Activated CD8-positive, alpha-beta T cell treated with anti-CD3 and anti-CD28 coated beads for 36 hours (primary cell): ENCODE measurements at places on chromosomes 7 and 10. TPM values are rescaled to one million over a fixed set of nuclear protein-coding genes. Genes with fewer than 3 reads are reported as not detected.

DNA sequence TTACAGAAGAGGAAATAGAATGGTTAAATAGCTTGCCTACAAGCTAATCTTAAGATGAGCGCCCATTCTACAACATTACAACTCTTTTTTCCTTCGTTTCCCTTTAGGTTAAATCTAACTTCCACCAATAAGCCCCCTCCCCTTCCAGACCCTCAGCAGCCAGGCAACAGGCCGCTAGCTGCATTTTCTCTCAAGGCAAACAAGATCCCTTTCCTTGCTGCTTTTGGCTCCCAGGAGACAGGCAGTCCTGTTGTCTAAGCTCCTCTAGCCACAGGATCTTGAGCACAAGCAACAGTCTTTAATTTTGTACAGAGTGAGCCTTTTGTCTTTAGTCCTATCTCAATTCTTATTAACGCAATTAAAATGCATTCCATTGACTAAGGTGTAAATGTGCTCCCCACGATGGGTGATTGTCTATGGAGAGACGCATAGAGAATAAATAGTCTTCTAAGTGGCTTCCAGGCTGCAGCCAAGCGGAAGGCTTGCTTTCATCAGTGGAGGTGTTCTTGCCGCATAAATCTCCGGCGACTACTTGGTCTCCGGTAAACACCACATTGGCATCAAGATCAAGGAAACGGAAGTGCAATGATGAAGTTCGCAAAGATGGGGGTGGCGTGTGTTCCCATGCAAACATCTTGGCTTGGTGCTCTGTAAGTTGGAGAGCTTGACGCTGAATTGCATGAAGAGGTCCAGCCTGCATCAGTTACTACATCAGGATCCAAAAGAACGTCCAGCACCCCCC, 181.9 kb upstream of the LYZL2 start:
- no peak overlapping the region for H3K4me3 ChIP-seq
- H3K36me3 ChIP-seq, result no peaks in the 10 kb centered on the region
- DNase-seq, result no peak
- H3K27me3 ChIP-seq, result no peaks in the 10 kb centered on the region

DNA sequence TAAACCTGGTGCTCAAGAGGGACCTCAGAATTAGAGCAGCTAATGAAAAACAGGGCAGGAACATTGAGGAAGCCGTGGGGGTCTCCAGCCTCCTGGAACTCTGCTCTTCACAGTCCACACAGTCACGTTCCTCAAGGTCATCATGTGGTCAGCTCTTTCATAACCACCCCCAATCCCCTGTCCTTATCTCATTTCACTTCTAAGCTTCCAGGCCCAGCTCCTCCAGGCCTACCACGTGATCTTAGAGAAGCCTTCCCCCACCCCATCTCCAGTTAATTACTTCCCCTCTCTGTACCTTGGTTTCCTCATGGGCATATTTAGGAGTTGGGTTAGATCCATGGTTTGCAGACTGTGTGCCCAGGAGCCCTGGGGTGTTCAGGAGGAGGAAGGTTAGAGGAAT, 106.4 kb upstream of the TCF7L2 start:
- no peak overlapping the region for H3K27ac ChIP-seq
- H3K36me3 ChIP-seq, result peaks cover 21% of the 10 kb centered on the region
- no peak overlapping the region for H3K4me3 ChIP-seq
- DNase-seq, result no peak
- no peaks in the 10 kb centered on the region for H3K4me1 ChIP-seq
- no peaks in the 10 kb centered on the region for H3K27me3 ChIP-seq

DNA sequence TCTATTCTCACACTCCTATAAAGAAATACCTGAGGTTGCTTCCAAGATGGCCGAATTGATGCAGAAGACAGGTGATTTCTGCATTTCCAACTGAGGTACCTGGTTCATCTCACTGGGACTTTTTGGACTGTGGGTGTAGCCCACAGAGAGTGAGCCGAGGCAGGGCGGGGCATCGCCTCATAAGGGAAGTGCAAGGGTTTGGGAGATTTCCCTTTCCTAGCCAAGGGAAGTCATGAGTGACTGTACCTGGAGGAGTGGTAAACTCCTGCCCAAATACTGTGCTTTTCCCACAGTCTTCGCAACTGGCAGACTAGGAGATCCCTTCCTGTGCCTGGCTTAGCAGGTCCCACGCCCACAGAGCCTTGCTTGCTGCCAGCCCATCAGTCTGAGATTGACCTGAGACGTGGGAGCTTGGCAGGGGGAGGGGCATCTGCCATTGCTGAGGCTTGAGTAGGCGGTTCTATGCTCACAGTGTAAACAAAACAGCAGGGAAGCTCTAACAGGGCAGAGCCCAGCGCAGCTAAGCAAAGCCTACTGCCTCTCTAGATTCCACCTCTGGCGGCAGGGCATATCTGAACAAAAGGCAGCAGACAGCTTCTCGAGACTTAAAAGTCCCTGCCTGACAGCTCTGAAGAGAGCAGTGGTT, 152.2 kb downstream of the ARL4A start:
- H3K4me3 ChIP-seq, result no peak overlapping the region
- H3K4me1 ChIP-seq, result no peaks in the 10 kb centered on the region
- no peak for DNase-seq
- no peaks in the 10 kb centered on the region for H3K36me3 ChIP-seq
- peaks cover 4% of the 10 kb centered on the region for H3K27me3 ChIP-seq

DNA sequence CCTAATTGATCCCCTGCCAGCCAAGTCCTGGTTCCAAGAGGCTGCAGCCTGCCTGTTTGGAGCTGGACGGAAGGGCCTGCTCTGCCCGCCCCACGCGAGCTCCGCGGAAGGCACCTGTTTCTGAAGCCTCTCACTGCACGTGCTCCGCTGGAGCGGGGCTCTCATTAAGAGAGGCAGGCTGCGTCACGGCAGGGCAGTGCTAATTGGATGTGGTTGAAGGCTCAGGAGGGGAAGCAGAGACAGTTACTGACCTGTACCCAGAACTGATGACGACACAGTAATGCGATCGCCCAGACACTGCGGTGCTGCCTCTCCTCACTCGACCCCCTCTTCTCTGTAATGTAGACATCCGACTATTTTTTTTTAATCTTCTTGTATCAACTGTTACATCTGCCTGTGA, 411.1 kb upstream of the MGMT start:
- no peak overlapping the region for H3K4me3 ChIP-seq
- no peaks in the 10 kb centered on the region for H3K27me3 ChIP-seq
- peaks cover 24% of the 10 kb centered on the region for H3K4me1 ChIP-seq
- no peak for DNase-seq
- H3K27ac ChIP-seq, result no peak overlapping the region

DNA sequence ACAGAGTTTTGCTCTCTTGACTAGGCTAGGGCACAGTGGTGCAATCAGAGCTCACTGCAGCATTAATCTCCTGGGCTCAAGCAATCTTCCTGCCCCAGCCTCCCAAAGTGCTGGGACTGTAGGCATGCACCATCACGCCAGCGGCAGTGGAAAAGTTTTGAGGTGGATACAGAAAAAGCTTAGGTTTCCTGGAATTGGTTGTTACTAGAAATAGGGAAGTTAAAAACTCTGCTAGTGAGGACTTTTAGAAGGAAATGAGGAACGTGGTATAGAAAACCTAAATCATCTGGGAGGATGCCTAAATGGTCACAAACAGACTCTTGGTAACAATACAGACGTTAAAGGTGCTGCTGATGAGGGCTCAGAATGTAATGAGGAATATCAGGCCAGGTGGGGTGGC, 10.9 kb upstream of the SNX8 start:
- no peak for DNase-seq
- no peak overlapping the region for H3K27ac ChIP-seq
- no peak overlapping the region for H3K4me3 ChIP-seq
- no peaks in the 10 kb centered on the region for H3K36me3 ChIP-seq
- H3K4me1 ChIP-seq, result peaks cover 4% of the 10 kb centered on the region

- no peak overlapping the region for H3K4me3 ChIP-seq
- H3K27ac ChIP-seq, result no peak overlapping the region
- no peaks in the 10 kb centered on the region for H3K27me3 ChIP-seq
- H3K36me3 ChIP-seq, result peaks cover 3% of the 10 kb centered on the region
- no peaks in the 10 kb centered on the region for H3K4me1 ChIP-seq
These were observed 152.0 kb upstream of the LRGUK start for GRCh38 chr7:133975130-133975529.

DNA sequence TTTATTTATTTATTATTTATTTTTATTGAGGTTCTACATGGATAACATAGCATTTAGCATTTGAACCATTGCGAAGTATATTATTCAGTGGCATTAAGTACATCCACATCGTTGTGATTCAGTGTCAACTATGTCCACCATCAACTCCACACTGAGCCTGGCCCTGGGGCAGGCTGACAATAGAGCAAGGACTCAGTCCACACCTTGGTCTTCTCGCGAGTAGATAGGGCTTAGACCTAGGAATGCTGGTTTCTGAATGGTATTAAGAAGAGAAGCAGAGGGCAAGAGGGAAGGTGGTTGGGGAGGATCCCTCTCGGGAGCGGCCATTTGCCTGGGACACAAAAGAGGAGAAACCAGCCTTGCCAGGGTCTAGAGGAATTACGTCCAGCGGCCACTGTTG, 599.2 kb upstream of the MGMT start:
- H3K36me3 ChIP-seq, result no peaks in the 10 kb centered on the region
- no peaks in the 10 kb centered on the region for H3K4me1 ChIP-seq
- no peaks in the 10 kb centered on the region for H3K27me3 ChIP-seq
- no peak overlapping the region for H3K27ac ChIP-seq

DNA sequence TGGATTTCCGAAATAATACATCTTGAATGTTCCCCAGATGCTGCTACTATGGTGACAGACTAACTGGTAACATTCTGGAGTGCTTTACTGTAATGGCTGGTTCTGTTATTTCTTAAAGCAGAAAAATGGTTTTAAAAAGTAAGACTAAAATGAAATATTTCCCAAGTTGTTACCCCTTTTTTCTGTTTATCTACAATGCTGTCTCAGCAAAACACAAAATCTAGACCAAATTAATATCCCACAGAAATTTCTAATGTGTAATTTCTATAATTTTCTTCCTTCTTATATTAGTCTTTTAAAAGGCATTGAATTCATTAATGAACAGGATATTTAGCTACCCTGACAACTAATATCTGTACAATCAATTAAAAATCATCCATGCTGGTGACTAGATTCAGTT, 19.1 kb upstream of the MTERF1 start:
- no peak overlapping the region for H3K4me3 ChIP-seq
- H3K27ac ChIP-seq, result no peak overlapping the region
- no peaks in the 10 kb centered on the region for H3K36me3 ChIP-seq
- no peak for DNase-seq
- H3K27me3 ChIP-seq, result peaks cover 3% of the 10 kb centered on the region

DNA sequence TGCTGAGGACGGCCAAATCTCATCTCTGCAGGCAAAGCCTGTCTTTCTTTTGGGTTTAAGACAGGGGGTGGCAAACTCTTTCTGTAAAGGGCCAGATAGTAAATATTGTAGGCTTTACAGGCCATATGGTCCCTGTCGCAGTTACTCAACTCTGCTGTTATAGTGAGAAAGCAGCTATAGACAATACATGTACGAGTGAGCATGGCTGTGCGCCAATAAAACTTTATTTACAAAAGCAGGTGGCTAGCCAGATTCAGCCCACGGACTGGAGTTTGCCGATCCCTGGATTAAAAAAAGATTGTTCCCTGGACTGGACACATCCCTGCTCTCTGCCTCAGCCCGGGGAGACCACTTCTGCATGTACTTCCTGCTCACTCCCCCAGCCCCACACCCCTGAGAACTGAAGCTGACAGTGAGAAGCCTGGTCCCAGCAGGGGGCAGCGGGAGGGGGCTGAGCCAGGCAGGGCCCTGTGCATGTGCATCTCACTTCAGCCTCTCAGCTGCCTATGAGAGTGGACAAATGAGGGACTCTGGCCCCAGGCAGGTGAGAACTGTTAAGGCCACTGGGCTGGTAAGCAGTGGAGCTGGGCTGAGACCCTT, 392.4 kb downstream of the PLXNA4 start:
- no peaks in the 10 kb centered on the region for H3K27me3 ChIP-seq
- no peaks in the 10 kb centered on the region for H3K4me1 ChIP-seq
- no peak for DNase-seq
- no peak overlapping the region for H3K4me3 ChIP-seq

DNA sequence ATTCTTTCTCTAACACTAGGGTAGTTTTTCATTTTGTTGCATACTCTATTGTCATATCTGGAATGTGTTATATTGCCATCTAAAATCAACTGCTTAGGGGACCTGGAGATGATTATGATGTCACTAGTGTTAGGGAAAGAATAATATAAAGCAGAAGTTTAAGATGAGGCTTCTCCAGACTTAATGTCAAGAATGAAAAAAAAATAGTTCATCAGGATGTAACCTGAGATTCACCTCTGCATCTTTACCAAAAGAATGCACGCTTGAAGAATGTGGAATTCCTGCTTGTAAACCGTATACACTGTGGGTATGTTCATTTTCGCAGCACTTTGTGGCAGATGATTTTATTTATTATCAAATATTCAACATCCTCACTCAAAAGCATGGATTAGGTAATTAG, 184.6 kb downstream of the ST7 start:
- H3K4me1 ChIP-seq, result no peaks in the 10 kb centered on the region
- DNase-seq, result no peak
- no peak overlapping the region for H3K4me3 ChIP-seq
- no peak overlapping the region for H3K27ac ChIP-seq
- H3K27me3 ChIP-seq, result no peaks in the 10 kb centered on the region

- H3K4me1 ChIP-seq, result no peaks in the 10 kb centered on the region
- no peaks in the 10 kb centered on the region for H3K36me3 ChIP-seq
- DNase-seq, result no peak
These were observed 636.3 kb downstream of the PARD3 start for GRCh38 chr10:34178756-34179155.

DNA sequence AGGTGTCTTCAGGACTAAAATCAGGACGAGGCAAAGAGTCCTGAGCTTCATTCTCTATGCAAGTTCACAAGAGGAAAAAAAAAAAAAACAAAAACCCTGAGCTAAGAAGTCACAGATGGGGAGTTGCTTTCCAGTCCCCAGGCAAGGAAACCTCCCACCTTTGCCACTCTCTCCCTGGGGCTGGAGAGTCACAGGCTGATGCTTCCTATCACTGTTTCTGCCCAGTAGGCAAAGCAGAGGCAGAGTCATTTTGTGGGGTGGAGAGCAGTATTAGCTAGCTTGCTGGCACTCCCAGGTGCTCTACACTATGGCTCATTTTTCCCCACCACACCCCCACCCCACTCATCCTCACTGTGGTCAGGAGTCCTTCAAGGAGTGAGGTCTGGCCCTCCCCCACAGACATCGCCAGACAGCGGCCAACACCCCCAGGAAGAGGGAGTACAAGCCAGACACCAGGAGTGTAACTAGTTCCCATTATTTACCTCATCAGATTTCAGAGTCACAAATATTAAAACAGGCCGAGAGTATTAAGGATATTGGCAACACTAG, 34.6 kb upstream of the UNC5B start:
- no peaks in the 10 kb centered on the region for H3K27me3 ChIP-seq
- H3K36me3 ChIP-seq, result no peaks in the 10 kb centered on the region
- no peak overlapping the region for H3K27ac ChIP-seq
- no peak overlapping the region for H3K4me3 ChIP-seq

- H3K4me3 ChIP-seq, result no peak overlapping the region
- no peak overlapping the region for H3K27ac ChIP-seq
- no peak for DNase-seq
- no peaks in the 10 kb centered on the region for H3K27me3 ChIP-seq
- H3K4me1 ChIP-seq, result no peaks in the 10 kb centered on the region
These were observed 194.0 kb upstream of the KCND2 start for GRCh38 chr7:120079022-120079421.

GRCh38 chr10:374354-374753, 239.1 kb downstream of the ZMYND11 start:
- H3K4me1 ChIP-seq, result peaks cover 2% of the 10 kb centered on the region
- DNase-seq, result no peak
- no peak overlapping the region for H3K4me3 ChIP-seq
- peaks cover 3% of the 10 kb centered on the region for H3K36me3 ChIP-seq
- peaks cover 2% of the 10 kb centered on the region for H3K27me3 ChIP-seq

The URGCP gene
- total RNA-seq, result 18.8 TPM

The LAMB1 gene
- total RNA-seq, result 0.36 TPM

The SH3PXD2A gene
- 7.4 TPM for total RNA-seq

The SCIN gene
- not detected for total RNA-seq

The PRF1 gene
- total RNA-seq, result 107 TPM

The GRID2IP gene
- 0.23 TPM for total RNA-seq

The CCDC172 gene
- not detected for total RNA-seq

The PLOD3 gene
- total RNA-seq, result 20.4 TPM
